ENCODE measurements at places on chromosomes 11 and 22.

DNA sequence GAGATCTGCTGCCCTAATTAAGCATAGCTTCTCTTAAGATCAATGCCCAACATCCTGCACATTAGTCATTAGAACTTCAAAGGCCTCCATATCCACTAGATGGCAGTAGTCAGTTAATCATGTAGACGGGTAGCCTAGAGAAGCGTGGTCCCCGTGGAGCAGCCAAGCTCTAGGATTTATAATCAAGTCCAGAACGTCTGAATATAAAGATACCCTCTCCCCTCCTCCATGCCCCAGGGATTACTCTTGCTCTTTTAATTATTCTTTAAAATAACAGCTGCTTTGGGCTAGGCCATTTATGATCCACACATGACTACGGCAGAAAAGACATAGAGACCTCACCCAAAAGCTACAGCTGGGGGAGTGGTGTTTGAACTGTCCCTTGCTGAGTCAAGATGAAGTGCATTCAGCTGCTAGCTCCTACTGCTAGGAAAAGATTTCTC, 327.6 kb upstream of the PLET1 start:
- peak; percentile 98 for DNase-seq

GRCh38 chr11:65516135-65516968, 8.5 kb upstream of the SCYL1 start:
- DNase-seq = no peak

DNA sequence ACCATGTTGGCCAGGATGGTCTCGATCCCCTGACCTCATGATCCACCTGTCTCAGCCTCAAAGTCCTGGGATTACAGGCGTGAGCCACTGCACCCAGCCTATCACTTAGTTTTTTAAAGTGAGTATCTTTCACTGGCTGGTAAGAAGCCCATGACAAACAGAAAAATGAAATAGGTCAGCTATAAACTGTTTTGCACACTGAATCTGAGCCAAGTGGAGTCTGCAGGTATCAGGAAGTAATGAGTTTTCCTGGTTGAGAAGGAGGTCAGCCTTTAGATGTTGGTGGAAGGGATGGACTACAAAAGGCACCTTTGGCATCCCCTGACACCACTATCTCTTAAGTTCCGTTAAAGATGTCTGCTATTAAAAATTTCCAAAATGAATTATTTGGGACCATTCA, 345.1 kb downstream of the AASDHPPT start:
- no peak for DNase-seq

- DNase-seq = no peak
Measured at GRCh38 chr11:109096266-109096665, 325.7 kb upstream of the C11orf87 start.

DNA sequence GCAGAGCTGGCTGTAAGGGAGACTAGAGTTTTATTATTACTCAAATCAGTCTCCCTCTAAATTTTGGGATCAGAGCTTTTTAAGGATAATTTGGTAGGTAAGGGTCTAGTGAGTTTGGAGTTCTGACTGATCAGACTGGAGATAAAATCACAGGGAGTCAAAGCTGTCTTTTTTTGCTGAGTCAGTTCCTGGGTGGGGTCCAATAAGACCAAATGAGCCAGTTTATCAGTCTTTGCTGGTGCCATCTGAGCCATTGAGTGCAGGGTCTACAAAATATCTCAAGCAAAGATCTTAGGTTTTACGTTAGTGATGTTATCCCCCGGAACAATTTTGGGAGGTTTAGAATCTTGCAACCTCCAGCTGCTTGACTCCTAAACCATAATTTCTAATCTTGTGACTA, 935.1 kb upstream of the RAG2 start:
- no peak for DNase-seq

- DNase-seq = peak; percentile 23
Measured at GRCh38 chr22:32926600-32926999, 125.1 kb downstream of the TIMP3 start.

DNA sequence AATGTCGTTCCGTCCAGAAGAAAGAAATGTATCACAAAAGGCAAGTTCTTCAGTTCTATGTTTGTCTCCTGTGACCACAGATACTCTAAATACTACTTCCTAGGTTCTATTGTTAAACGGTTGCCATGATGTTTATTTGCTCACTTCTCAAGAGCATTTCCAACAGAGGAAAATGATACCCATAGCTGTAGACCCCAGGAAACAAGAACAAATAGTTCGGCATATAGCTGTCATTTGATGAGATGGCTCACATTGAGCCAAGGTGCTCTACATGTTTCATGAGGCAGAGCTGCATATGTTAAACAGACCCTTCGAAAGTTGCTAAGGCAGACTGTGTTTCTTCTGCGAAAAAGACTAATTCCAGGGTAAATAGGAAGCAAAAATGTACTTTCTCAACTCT, 15.4 kb upstream of the ANGPTL5 start:
- no peak for DNase-seq

- DNase-seq = peak; percentile 59
Measured at GRCh38 chr11:35944503-35945136, 758 bp downstream of the LDLRAD3 start.

- peak; percentile 72 for DNase-seq
Measured at GRCh38 chr11:116605543-116606459, 167.0 kb downstream of the BUD13 start.

- no peak for DNase-seq
Measured at GRCh38 chr11:113048820-113049768, 87.9 kb downstream of the NCAM1 start.

DNA sequence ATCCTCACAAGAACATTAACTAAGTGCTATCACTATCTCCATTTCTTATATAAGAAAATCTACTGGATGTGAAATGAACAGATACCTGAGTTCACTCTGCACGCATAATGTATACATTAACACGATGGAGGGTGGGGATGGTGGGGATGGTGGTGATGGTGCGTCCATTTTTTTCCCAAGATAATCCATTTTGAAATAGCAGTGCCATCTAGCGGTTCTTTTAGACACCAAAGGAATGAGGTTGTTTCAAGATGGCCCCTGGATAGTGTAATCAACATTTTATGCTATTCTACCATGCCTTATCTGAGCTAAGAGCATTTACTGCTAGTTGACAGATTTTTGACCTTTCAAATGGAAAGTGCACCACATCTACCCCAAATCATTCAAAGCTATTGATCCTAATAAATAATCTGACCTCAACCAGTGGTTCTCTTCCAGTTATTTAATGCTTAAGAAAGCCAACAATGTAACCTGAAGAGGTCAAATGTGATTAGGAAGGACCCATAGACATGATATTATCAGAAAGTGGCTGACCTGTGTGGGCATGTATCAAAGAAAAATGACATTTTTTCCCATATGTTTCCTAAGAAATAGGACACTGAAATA, 714.7 kb upstream of the TENM4 start:
- DNase-seq = peak; percentile 82

- DNase-seq = peak; percentile 41
Measured at GRCh38 chr11:13784855-13785254, 116.4 kb downstream of the FAR1 start.

DNA sequence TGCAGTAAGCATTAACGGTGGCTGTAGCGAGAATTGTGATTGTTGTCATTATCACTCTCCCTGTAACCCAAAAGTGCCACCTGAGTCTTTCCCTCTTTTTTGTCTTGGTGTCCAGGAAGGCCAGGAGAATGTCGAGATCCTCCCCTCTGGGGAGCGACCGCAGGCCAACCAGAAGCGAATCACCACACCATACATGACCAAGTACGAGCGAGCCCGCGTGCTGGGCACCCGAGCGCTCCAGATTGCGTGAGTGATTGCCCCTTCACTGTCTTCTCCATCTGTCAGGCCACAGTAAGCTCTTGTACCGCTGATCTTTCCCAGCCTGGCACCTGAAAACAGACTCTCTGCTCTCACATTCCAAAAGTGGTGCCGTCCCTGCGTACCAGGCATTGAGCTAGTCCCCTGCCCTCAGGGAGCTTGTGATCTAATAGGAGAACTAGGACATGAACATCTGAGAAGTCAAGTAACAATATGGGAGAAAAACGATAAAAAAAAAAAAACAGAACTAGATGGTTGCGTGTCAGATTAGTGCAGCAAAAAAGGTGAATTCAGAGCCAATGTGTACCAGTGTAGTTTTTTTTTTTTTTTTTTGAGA, 5.8 kb downstream of the POLR2F start:
- no peak for DNase-seq

DNA sequence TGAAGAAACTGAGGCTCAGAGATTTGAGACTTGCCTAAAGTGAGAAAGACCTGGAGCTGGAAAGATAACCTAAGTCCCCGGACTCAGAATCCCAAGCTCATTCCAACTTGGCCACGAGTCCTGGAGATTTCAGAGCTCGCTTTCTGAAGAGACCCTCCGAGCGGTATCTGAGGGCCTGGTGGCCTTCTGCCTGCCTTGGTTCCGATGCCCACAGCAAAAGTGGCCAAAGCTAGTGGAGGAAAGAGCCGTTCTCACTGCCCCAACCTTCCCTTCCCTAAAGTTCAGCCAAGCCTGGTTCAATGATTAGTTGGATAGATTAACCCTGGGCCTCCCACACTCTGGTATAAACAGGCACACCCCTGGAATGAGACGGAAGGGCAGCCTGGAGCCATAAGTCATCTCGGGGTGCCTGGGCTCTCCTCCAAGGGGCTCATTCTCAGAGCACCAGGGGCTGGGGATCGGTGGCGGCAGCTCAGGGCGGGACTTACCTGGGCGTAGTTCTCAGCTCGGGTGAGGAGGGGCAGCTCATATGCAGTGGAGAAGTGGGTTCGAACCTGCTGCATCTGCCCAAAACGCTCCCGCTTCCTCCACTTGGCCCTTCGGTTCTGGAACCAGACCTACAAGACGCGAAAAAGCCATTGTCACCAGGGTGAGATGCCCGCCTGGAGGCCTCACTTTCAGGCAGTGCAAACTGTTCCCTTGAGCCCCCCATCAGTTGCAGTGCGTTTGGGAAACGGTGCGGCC, 42.8 kb downstream of the ALX4 start:
- DNase-seq = no peak

- DNase-seq = no peak
Measured at GRCh38 chr11:742156-742546, 5.1 kb upstream of the TALDO1 start.

GRCh38 chr22:37497062-37497599, 10.9 kb upstream of the MFNG start:
- no peak for DNase-seq

DNA sequence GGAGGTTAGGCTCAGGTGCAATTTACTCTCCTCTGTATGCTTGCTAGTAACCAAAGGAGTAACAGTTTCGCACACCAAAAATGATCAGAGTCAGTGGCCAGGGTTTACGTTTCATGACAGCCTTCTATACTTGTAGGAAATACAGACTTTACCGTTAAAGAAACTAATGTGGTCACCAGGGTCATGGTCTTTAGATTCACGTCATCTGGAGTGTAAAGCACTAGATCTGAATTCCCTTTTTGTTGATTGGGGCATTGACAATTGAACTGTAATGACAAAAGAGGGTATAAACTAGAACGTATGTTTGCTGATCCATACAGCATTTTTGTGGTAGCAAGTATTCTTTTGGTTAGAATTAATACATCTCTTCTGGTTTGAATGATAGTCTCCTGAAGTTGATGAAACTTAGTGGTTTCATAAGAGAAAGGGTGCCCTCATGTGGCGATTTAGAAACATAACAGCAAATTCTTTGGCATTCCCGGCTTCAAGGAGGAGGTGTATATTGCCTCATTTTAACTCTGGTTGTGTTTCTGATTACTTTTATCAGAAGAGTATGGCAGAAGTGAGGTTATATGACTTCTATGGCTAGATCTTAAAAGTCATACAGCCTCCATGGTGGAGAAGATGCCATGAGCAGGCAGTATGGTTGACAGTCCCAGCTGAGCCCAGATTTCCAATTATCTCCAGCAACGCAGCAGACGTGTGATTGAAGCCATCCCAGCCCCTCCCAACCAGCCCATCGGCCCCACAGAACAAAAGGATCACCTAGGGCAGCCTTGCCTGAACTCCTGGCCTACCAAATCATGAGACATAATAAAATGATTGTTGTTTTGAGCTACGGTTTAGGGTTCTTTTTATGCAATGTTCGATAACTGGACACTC, 35.1 kb downstream of the MMP7 start:
- DNase-seq = peak; percentile 82

DNA sequence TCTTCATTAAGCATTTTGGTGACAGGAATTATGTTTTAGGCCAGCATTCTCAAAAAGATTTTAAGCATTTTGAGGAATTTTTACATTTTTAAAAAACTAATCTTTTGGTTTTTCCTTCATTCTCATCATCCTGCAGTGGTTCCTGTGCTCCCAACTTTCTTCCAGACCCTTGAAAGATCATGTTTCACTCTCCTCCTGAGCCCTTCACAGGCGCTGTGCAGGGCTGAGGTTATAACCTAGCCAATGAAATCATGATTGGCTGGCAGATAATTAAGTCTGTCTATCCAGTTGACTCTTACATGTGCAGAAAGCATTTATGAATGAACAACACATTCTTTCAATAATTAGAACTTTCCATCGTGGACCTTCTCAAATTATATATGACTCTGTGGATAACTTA, 226.3 kb downstream of the DDX10 start:
- peak; percentile 41 for DNase-seq

GRCh38 chr11:69861901-69862300, 42.7 kb upstream of the FGF3 start:
- DNase-seq = no peak

DNA sequence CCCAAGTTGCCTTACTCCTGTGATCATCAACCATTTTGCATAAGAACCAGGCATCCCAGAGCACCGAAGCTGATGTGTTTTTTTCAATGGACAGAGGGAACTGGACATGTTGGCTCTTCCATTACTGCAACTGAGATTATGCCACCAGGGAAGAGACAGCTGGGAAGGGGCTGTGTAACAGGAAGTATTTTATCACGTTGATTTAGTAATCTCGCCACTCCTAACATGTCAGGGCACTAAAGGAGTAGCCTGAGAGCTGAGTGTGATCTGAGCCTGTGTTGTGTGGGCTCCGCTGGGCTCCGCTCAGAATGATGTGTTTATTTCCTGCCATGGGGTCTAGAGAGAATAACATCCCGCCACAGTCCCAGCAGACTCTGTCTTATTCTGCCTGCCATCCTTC, 165.4 kb downstream of the GRIK4 start:
- DNase-seq = no peak

GRCh38 chr11:126355324-126355925, at the start of gene ST3GAL4:
Gene ST3GAL4 (plus strand): TSS chr11:126355686. CDS start chr11:126406156, 50,470 bp downstream.
- DNase-seq = peak; percentile 94

GRCh38 chr11:34192481-34193401, 87.3 kb downstream of the NAT10 start:
- DNase-seq = peak; percentile 99

DNA sequence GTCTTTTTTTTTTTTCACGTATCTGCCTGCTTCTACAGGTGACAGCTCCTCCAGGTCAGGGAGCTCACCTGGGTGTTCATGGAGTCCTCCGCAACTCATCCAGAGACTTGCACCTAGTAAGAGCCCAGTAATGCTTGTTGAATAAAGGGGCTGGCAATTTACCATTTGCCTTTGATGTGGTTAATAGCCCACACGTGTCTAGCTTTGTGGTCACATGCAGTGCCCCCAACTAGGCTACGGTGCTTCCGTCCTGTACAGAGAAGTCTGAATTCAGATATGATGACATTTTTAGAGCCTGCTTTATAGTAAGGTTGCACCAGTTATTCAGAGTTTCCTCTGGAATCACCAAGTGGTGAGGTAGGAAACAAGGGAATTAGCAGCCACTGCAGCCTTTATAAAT, 199.4 kb upstream of the MTMR2 start:
- DNase-seq = no peak

Measured in NCI-H69 (cell line).